H9 (cell line): ENCODE measurements at places on chromosomes 13 and 19. TPM values are rescaled to one million over a fixed set of nuclear protein-coding genes. Genes with fewer than 3 reads are reported as not detected.

The CGB5 gene
- not detected in 2 replicates for total RNA-seq

The ZNF714 gene
- 53.9 and 54.2 TPM in 2 replicates for total RNA-seq

DNA sequence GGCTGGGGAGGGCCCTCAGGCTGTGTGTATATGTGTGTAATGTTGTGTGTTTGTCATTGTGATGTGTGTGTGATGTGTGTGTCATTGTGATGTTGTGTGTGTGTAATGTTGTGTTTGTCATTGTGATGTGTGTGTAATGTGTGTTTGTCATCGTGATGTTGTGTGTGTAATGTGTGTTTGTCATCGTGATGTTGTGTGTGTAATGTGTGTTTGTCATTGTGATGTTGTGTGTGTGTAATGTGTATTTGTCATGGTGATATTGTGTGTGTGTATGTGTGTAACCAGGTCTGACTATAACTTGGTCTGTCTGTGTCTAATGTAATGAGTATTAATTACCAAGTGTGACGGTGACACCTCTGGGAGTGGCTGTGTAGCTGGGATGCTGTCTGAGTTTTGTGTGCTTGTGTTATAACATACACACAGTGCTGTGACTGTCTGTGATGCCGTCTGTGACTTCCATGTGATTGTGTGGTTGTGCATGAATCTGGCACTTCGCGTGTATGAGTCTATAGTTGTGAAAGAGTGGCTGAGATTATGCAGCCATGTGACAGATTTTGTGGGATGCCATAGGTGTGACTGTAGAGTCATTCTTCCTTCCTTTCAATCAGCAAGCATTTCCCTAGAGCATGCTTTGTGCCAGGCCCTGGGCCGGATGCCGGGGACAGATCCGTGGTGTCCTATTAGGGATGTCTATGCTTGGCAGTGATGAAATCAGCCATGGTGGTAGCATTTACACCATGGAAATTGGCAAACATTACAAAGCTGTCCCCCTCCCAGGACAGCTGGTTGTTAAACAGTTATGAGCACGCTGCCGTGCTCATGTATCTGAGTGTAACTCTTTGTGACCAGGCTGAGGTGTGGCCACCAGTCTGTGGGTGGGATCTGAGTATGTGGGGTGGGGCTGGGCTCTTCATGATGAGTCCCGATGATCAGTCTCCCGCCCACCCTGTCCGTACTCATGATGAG lies 6.4 kb downstream of the TNFSF14 start:
- no peaks in the 10 kb centered on the region for H3K4me1 ChIP-seq
- no peak overlapping the region for H3K4me3 ChIP-seq
- no peaks in the 10 kb centered on the region for H3K36me3 ChIP-seq
- no peaks in the 10 kb centered on the region for H3K27me3 ChIP-seq
- DNase-seq = no peak

DNA sequence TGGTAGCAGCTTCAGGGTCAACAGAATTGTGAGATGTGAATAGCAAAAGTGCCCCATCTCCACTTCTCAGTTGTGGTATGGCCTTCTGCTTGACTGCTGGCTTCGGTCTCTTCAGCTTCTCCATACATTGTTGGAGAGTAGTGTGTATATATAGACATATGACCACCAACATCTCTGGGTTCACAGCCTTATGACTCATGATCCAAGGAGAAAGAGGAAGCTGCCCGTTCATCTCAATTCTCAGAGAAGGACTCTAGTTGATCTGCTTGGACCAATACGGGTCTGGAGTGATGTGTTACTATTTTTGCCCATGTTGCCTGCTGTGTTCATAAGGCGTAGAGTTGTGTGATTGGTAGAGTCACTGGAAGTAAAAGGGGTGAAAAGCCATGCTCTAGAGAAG lies 3.6 kb upstream of the COMMD6 start:
- no peak overlapping the region for H3K4me3 ChIP-seq
- DNase-seq = no peak
